Fibroblast of villous mesenchyme (primary cell): ENCODE measurements at places on chromosomes 5 and 9. TPM values are rescaled to one million over a fixed set of nuclear protein-coding genes. Genes with fewer than 3 reads are reported as not detected.

GRCh38 chr9:93304574-93305496, 120.9 kb downstream of the WNK2 start:
- DNase-seq = peak; percentile 49

GRCh38 chr5:43693411-43693810, 90.4 kb downstream of the NNT start:
- no peak for DNase-seq

DNA sequence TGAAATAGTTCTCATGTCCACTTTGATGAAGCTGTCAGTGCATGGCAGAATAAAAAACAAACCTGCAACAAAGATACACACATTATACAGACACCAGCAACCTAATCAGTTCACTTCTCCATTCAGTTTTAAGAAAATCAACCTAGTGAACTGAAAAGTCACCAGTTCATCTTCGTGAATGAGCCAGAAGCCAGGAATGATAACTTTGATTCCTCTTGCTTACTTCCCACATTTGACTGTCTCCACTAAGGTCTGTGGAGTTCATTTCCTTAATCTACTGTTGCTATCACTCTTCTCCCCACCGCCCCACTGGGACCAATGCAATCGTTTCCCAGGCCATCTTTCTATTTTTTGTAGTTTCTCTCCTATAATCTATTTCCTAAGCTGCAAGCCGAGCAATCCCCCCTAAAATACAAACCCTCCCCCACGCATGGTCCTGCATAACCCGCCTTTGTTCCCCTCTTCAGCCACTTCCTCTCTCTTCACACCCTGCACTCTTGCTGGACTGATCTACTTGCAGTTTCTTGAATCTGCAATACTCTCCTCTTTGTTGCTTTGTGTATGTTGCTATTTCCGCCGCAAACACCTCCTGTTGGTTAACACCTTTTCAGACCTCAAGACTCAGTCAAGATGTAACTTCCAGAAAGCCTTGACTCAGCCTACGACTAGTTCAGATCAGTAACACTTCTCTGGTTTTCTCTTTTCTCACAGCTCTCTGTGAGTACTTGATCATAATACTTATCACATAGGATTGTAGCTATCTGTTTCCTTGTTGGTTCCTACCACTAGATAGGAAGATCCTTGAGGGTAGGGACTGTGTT, 16.6 kb downstream of the STOM start:
- DNase-seq = no peak

DNA sequence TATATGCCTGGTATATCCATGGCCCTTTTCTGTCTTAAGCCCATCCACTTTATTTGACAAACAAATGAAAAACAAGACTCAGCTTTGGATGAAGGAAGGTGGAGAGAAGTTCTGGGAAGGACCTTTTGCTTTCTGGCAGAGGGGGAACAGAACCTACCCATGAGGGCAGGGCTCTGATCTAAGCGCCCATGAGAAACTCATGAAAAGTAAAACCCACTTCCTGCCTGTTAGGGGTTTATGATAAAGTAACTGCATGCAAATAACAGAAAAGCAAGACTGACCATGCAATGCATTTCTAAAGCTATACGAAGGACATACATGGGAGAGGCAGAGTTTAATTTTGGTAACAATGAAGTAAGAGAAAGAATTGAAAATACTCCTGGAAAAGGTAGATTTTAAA, 181.9 kb upstream of the ADRA1B start:
- no peak for DNase-seq

ENTPD8 gene
- under 0.01 TPM in 1 of 2 replicates, not detected in the other for total RNA-seq
